ENCODE measurements at places on chromosomes 1 and 21.
A peak's percentile ranks its signal among the peaks of the same experiment; 100 is the strongest.

GRCh38 chr21:38803075-38803660 lies 2.6 kb upstream of the ETS2 start:
- no peak overlapping the region for H3K4me3 ChIP-seq
- peaks cover 33% of the 10 kb centered on the region for H3K4me1 ChIP-seq
- H3K36me3 ChIP-seq = no peaks in the 10 kb centered on the region
- DNase-seq = no peak
- H3K27ac ChIP-seq = no peak overlapping the region

DNA sequence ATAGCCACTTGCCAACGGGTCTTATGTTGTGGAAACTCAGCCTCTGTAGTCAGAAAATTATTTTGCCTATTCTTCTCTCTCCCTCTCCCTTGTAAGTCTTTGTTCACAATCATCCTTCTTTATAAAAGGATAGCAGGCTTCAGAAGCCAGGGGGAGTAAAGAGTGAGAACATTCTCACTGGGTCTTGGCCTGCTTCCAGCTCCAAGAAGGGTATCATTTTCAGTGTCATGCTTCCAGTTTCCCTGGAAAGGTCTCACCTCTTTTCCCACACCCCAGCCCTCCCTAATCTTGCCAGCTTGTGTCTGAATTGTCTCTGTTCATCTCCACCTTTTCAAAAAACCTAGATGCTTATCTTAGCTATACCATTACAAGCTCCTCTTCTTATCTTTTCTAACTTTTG lies 346.2 kb upstream of the LRRC7 start:
- H3K27me3 ChIP-seq = no peaks in the 10 kb centered on the region
- H3K4me3 ChIP-seq = no peak overlapping the region
- no peak overlapping the region for H3K27ac ChIP-seq
- H3K4me1 ChIP-seq = no peaks in the 10 kb centered on the region
- no peak for DNase-seq
- H3K36me3 ChIP-seq = no peaks in the 10 kb centered on the region

- H3K27me3 ChIP-seq = no peaks in the 10 kb centered on the region
- H3K36me3 ChIP-seq = peaks cover 3% of the 10 kb centered on the region
- H3K4me3 ChIP-seq = peak overlapping the region; percentile 78
- peaks cover 44% of the 10 kb centered on the region for H3K4me1 ChIP-seq
Measured at GRCh38 chr1:119141020-119141424, 569 bp upstream of the WARS2 start.

- no peak overlapping the region for H3K4me3 ChIP-seq
- H3K27ac ChIP-seq = no peak overlapping the region
- peaks cover 20% of the 10 kb centered on the region for H3K4me1 ChIP-seq
Measured at GRCh38 chr1:209749670-209750323, 6.1 kb upstream of the TRAF3IP3 start.

GRCh38 chr1:200257235-200257634 lies 152.6 kb downstream of the ZNF281 start:
- H3K27me3 ChIP-seq = peaks cover 6% of the 10 kb centered on the region
- H3K36me3 ChIP-seq = no peaks in the 10 kb centered on the region
- DNase-seq = no peak
- no peaks in the 10 kb centered on the region for H3K4me1 ChIP-seq

DNA sequence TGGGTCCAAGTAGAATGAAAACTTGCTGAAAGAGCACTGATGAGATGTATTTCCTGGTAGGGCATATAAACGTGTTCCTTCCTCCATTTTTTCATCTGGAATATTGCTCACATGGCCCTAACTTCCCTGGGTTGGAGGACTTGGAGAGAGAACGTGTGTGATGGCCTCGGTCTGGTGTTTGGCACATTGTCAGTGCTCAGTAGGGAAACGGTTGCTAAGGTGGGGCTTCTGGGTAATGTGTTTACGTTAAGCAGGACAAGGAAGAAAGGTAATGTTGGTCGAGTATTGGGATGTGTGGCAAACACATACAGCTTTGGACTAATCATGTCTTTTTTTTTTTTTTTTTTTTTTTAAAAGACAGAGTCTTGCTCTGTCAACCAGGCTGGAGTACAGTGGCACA lies 6.2 kb downstream of the TTF2 start:
- H3K4me1 ChIP-seq = no peaks in the 10 kb centered on the region
- no peak overlapping the region for H3K4me3 ChIP-seq
- H3K27me3 ChIP-seq = no peaks in the 10 kb centered on the region
- no peak for DNase-seq
- no peak overlapping the region for H3K27ac ChIP-seq
- H3K36me3 ChIP-seq = no peaks in the 10 kb centered on the region

- H3K27me3 ChIP-seq = peaks cover 35% of the 10 kb centered on the region
- no peak overlapping the region for H3K27ac ChIP-seq
- peak overlapping the region; percentile 43 for H3K4me3 ChIP-seq
- DNase-seq = peak; percentile 70
- no peaks in the 10 kb centered on the region for H3K36me3 ChIP-seq
Measured at GRCh38 chr1:21659099-21659923, 9.8 kb downstream of the RAP1GAP start.
